ENCODE measurements at places on chromosomes 2 and 18. TPM values are rescaled to one million over a fixed set of nuclear protein-coding genes. Genes with fewer than 3 reads are reported as not detected.

CD207 gene
- not detected for total RNA-seq

SERPINB4 gene
- not detected for total RNA-seq

RND3 gene
- 1,131 TPM for total RNA-seq

ALPG gene
- total RNA-seq: not detected
